Smooth muscle cell of the pulmonary artery (primary cell): ENCODE measurements at places on chromosomes 7 and 10. TPM values are rescaled to one million over a fixed set of nuclear protein-coding genes. Genes with fewer than 3 reads are reported as not detected.

Gene PLEKHS1
- total RNA-seq: not detected in 2 replicates

Gene NPSR1
- not detected in 2 replicates for total RNA-seq

Gene EFCAB10
- total RNA-seq: 0.13 TPM in 1 of 2 replicates, not detected in the other

Gene FFAR4
- not detected in 2 replicates for total RNA-seq

Gene CCDC7
- 6.0 and 10.9 TPM in 2 replicates for total RNA-seq

Gene ADAM12
- 77.9 and 120 TPM in 2 replicates for total RNA-seq

Gene OPN4
- not detected in 2 replicates for total RNA-seq

Gene CALML3
- not detected in 2 replicates for total RNA-seq

Gene SLC18A3
- total RNA-seq: not detected in 2 replicates

Gene ATG9B
- total RNA-seq: 0.98 and 1.2 TPM in 2 replicates

Gene METTL2B
- total RNA-seq: 29.3 and 35.7 TPM in 2 replicates

Gene ANKMY2
- total RNA-seq: 17.0 and 26.7 TPM in 2 replicates

Gene SNX13
- total RNA-seq: 36.4 and 43.7 TPM in 2 replicates
